ENCODE measurements at places on chromosomes 7 and 10. TPM values are rescaled to one million over a fixed set of nuclear protein-coding genes. Genes with fewer than 3 reads are reported as not detected.

- no peaks in the 10 kb centered on the region for H3K27me3 ChIP-seq
- H3K4me3 ChIP-seq: no peak overlapping the region
- DNase-seq: no peak
- H3K36me3 ChIP-seq: no peaks in the 10 kb centered on the region
- H3K4me1 ChIP-seq: no peaks in the 10 kb centered on the region
These were observed 357.2 kb downstream of the REEP3 start for GRCh38 chr10:63878428-63878827.

FAM107B gene
- total RNA-seq: 33.5 TPM

DNA sequence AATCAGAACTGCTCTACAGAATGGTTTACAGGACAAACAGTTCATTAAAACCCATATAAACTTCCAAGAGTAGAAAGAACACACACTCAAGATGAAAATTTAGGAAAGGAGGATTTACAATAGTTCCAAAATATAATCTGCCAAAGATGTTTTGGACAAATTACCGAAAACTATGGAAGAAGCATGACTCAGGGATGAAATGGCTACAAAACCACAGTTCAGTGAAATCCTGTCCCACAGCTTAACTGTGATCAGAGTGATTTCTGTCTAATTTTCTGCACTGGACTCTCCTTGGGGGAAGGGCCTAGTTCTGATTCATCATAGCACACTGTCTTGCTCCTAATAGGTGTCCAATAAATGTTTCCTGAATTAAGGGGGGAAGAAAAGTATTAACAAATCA, 82.2 kb downstream of the HIPK2 start:
- H3K36me3 ChIP-seq: peaks cover 63% of the 10 kb centered on the region
- DNase-seq: no peak
- H3K4me3 ChIP-seq: no peak overlapping the region

- no peaks in the 10 kb centered on the region for H3K36me3 ChIP-seq
- no peak for DNase-seq
These were observed 63.4 kb downstream of the BBS9 start for GRCh38 chr7:33192695-33193291.

DNA sequence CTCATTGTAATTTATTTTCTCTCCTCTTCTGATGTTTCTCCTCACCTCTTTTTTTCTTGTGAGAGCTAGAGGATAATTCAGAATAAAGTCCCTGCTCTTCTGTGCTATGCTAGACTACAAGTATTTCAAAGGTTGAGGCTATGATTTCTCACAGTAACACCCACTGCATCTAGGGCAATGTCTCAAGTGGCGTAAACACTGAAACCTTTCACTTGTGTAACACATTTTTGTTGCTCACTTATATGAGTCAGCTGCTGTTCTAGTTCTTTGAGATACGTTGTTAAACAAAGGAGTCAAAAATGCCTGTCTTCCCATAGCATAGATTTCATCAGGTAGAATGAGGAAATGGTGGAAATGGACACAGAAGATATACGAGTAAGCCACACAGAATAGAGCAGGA, 305.1 kb upstream of the PITRM1 start:
- peaks cover 25% of the 10 kb centered on the region for H3K4me1 ChIP-seq
- no peaks in the 10 kb centered on the region for H3K36me3 ChIP-seq

CFAP58 gene
- 0.26 TPM for total RNA-seq

KCP gene
- 3.4 TPM for total RNA-seq

CLCN1 gene
- 0.55 TPM for total RNA-seq

GRCh38 chr7:93015101-93015778, 102.5 kb downstream of the SAMD9 start:
- H3K27ac ChIP-seq: peak overlapping the region; percentile 37
- peaks cover 41% of the 10 kb centered on the region for H3K4me1 ChIP-seq
- H3K4me3 ChIP-seq: no peak overlapping the region
- no peaks in the 10 kb centered on the region for H3K27me3 ChIP-seq

DYNC1I1 gene
- 6.5 TPM for total RNA-seq

DNA sequence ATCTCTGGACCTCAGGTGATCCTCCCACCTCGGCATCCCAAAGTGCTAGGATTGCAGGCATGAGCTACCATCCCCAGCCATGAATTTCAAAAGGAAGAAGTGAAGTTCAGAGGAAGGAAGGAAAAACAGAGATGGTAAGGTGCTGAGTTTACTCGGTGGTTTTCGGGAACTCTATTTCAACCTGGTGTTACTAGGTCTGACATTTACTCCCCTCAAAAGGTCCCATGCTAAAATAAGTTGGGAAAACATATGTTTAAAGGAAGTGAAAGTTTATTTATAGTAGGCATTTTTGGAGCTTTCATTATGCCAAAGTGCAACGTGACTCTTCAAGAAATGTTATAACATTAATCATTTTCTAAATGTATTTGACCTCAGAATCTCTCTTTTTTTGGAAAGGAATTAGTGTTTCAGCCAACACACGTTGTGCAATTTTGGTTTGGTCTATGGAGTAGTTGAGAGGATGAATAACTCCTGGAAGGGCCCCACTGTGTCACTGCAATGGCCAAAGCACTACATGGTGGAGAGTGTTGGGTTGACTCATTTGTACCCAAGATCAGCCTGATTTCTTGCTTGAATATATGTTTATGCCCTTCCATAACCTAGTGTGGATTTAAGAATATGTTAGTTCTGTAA, 114.7 kb upstream of the FAM171A1 start:
- H3K36me3 ChIP-seq: no peaks in the 10 kb centered on the region
- no peaks in the 10 kb centered on the region for H3K4me1 ChIP-seq
- no peak overlapping the region for H3K4me3 ChIP-seq
- no peak for DNase-seq

- H3K27me3 ChIP-seq: no peaks in the 10 kb centered on the region
- H3K27ac ChIP-seq: no peak overlapping the region
- peaks cover 16% of the 10 kb centered on the region for H3K36me3 ChIP-seq
- peaks cover 8% of the 10 kb centered on the region for H3K4me1 ChIP-seq
These were observed 45.2 kb downstream of the LRRC20 start for GRCh38 chr10:70337201-70337651.

Measured in PC-3 (cell line).